ENCODE measurements at places on chromosomes 4 and X.

GRCh38 chrX:5015451-5015850, 1213.2 kb downstream of the NLGN4X start:
- no peak for DNase-seq

DNA sequence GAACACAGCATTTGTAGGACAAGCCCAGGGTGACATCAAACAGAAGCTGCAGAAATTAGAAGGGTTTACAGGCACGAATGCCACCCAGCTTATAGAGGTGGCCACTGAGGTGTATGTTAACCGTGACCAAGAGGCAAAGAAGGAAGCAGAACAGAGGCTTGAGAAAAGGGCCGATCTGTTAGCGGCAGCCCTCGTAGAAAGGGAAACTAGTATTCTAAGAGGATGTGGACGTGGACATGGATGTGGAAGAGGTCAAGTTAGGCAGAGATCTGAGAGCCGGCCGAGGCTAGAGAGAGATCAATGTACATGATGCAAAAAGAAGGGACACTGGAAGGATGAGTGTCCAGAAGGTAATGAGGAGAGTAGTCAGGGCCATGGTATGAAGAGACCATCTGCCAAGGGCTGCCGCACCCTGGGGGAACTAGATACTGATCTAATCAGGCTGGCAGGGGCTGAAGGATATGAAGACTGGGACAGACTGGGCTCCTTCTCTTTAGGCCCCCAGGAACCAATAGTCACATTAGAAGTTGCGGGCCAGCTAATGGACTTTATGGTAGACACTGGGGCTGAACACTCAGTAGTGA, 27.5 kb downstream of the LIAS start:
- DNase-seq, result no peak

GRCh38 chrX:101223226-101223625, 3.6 kb downstream of the DRP2 start:
- no peak for DNase-seq

GRCh38 chr4:84870398-84871163, 95.9 kb downstream of the WDFY3 start:
- DNase-seq, result no peak

- DNase-seq, result no peak
These were observed 247.7 kb upstream of the FTHL17 start for GRCh38 chrX:31319586-31319985.

GRCh38 chr4:139843641-139844040, 178.0 kb downstream of the MGST2 start:
- DNase-seq, result no peak

GRCh38 chrX:1359477-1359873, 22.9 kb downstream of the IL3RA start:
- DNase-seq, result no peak

DNA sequence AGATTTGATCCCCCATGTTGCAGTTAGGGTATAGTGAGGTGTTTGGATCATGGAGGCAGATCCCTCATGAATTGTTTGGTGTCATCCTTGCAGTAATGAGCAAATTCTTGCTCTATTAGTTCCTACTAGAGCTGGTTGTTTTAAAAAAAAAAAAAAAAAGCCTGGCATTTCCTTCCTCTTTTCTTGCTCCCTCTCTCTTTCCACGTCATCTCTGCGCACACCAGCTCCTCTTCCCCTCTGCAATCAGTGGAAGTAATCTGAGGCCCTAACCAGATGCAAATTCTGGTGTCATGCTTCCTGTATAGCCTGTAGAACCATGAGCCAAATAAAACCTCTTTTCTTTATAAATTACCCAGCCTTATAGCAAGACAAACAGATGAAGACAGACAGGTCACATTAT, 24.5 kb downstream of the WDR17 start:
- DNase-seq, result no peak

DNA sequence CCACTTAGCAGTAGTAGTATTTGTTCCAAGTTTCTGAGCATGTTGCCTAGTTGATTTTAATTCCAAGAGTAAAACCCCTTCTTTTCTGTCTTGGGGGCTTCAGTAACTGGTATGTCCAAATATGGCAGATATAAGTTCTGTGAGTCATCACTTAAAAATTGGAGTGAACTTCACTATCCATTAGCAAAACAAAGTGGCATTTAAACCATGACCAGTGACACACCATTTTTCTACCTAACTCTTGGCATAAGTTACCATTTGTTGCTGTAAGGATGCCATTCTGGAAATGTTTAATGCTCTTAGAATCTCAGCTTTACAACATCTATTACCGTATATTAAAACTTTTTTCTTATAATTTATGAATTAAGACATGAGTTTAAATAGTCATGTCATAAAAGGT, 102.0 kb downstream of the CBR4 start:
- DNase-seq, result no peak

GRCh38 chr4:13413729-13414437, 70.3 kb downstream of the RAB28 start:
- DNase-seq, result no peak

GRCh38 chr4:132063829-132064228, 1085.3 kb upstream of the PCDH10 start:
- DNase-seq, result no peak

GRCh38 chrX:32804034-32804433, 407.3 kb downstream of the DMD start:
- DNase-seq, result no peak

- no peak for DNase-seq
These were observed 11.5 kb upstream of the TLR1 start for GRCh38 chr4:38815885-38816782.

- DNase-seq, result no peak
These were observed 48.9 kb upstream of the SPIN3 start for GRCh38 chrX:57044245-57044644.

GRCh38 chr4:74105656-74106280, 6.8 kb upstream of the CXCL2 start:
- no peak for DNase-seq

DNA sequence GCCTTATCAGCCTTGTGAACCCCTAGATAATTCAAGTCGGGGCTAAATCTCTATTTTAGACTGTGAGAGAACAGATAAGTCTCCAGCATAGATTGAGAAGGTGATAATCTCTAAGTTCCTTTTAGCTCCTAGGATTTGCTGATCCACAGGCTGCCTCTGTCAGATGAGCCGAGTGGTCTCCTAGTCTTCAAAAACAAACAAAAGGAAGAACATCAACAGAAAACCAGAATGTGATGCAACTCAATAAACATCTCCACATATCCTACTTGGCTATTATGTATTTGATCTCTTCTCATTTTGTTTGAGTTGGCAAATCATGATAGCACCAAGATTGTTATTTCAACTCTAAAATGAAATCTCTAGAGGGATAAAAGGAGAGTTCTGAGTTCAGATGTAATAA, 88.4 kb upstream of the SLC7A11 start:
- DNase-seq, result no peak

DNA sequence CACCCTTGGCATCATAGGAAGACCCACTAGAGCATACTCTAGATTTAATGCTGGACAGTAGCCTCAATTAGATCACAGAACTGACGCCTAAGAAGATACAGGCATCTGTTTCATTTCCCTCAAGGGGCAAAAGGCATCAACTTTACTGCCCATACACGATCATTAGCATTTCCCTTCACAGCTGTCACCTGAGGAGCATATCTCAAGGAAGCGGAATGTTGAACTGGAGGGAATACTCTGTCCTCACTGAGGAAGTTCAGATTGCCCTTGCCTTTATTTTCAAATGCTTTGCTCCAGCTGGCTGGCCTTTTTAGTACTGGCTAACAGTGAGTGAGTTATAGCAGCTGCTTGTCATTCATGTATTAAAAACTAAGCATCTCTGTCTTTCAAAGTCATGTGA, 508.4 kb upstream of the GALNT7 start:
- DNase-seq, result no peak

- DNase-seq, result no peak
These were observed 144.2 kb upstream of the PCDH18 start for GRCh38 chr4:137676357-137676998.

Data from GM04504 (cell line).